AML-193 (cell line): ENCODE measurements at places on chromosomes 4 and X.

GRCh38 chr4:179040259-179040658 is 1598.0 kb upstream of the AGA start:
- DNase-seq: no peak

DNA sequence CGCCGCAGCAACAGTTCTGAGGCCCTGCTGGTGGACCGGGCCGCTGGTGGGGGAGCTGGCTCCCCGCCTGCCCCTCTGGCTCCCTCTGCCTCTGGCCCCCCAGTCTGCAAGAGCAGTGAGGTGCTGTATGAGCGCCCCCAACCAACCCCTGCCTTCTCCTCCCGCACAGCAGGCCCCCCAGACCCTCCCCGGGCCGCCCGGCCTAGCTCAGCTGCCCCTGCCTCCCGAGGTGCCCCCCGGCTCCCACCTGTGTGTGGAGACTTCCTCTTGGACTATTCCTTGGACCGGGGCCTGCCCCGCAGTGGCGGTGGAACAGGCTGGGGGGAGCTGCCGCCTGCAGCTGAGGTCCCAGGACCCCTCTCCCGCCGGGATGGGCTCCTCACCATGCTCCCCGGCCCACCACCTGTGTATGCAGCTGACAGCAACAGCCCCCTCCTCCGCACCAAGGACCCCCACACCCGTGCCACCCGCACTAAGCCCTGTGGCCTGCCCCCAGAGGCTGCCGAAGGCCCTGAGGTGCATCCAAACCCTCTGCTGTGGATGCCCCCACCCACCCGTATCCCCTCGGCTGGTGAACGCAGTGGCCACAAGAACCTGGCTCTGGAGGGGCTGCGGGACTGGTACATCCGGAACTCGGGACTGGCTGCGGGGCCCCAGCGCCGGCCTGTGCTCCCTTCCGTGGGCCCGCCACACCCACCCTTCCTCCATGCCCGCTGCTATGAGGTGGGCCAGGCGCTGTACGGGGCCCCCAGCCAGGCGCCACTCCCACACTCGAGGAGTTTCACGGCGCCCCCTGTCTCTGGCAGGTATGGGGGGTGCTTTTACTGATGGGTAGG is 6.3 kb downstream of the PRAF2 start:
- DNase-seq: no peak

DNA sequence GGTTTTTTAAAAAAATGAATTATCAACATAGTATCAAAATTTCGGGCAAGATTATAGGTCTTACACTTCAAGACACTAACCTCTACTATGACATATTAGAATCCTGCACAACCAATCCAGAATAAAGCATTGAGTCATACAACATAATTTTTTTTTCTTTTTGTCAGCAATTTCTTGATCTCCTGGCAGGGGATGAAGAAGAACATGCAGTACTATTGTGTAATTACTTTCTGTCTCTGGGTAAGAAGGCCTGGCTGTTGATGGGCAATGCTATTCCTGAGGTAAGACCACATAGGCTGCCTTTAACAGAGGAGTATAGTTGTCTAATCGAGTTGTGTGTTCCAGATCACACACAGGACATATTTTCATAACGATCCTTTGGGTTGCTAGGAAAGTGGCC is 67.5 kb downstream of the FBXL5 start:
- no peak for DNase-seq

- DNase-seq: no peak
Measured at GRCh38 chrX:53583571-53583970, 102.9 kb downstream of the HUWE1 start.

GRCh38 chr4:106114270-106114669 is 201.7 kb downstream of the TBCK start:
- DNase-seq: no peak

DNA sequence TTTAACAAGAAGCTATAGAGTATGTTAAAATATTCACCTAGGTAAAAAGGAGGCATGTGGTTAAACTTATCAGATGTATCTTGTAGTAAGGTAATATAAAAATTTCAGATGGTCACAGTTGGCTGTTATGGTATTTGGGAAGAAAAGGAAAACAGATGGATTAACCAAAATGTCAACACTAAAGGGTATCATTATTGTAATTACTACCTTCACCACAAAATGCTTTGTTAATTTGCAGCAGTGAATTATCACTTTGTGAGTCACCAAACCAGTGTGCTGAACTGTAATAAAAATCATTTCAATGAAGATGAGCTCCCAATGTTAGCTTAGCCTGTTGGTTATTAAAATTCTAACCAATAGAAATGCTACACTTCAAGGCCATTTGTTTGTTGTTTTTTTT is 233.9 kb downstream of the RPA4 start:
- no peak for DNase-seq

DNA sequence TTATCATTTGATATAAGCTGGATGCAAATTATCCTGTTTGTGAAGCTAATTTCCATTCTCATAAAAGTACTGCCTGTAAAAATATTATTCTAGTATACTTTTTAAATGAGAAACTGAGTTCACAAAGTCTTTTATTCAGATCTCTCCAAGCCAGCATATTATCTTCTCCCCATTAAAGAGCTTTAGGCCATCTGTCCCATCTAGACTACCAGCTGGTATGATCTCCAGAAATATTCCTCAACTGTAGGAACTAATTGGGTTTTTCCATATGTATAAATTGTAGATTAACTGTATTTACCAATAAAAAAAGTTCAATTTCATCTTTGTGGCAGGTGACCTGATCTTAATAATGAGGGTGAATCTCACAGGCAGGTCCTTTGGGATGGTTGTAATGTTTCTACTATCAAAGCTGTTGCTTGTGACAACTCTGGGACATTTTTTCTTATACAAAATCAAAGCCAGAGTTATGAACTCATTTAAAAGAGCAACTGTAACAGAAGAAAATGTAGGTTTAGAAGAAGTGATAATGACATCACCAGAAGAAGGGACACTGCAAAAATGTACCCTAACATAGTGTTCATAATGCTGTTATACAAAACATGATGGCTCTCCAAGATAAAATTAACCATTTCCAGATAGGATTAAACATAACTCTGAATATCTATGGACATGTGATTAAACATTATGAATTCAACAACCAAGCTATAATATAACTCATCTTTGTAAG is 132.8 kb downstream of the KCNIP4 start:
- DNase-seq: no peak

GRCh38 chr4:163523791-163524365 is 29.4 kb downstream of the TMA16 start:
- no peak for DNase-seq

GRCh38 chr4:37964734-37965457 is 4.7 kb downstream of the PTTG2 start:
- DNase-seq: no peak

DNA sequence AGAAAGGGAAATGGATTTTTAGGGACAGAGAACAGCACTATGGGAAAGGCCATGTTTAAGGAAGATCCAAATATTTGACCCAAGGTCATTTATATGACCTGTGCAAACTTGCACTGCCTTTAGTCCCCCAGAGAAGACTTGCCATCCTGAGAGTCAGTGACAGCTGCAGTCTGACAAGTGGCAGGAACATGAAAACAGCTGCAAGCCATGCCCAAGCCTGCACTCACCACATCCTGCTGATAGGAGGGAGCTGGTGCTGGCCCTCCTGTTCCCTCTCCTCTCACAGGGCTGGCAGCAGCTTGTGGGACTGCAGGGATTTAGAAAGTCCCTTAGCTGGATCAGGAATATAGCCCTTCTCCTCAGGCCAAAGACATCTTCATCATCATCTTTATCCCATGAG is 187.7 kb downstream of the RAP1GDS1 start:
- no peak for DNase-seq

DNA sequence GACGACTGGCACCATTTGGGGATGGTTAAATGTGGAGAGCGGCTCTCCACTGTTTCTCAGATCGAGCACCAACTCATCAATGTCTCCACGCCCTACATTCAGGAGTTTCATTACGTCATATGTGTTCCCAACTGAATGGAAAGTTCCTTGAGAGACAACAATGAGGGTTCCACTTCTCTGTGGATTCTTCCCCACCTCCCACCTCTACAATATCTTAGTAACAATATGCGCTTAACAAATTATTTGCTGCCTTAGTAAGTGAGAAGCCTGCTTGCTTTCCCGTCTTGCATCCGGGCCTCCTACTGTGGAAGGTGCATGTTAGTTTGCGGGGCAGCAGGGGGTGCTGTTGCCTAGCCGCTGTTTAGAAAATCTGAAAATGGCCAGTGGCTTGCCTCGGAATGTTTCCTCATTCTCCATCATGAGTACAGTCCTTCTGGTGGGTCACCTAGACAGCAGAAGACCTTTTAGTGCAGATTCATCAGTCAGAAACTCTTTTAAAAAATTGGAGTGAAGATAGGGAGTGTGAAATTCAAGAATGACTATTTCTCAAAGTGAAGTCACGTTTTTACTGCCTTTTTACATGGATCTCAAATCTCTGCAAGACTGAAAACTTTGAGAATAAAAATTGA is 55.7 kb downstream of the PHOX2B start:
- peak; percentile 50 for DNase-seq

GRCh38 chr4:147842573-147842972 is 110.7 kb downstream of the ARHGAP10 start:
- no peak for DNase-seq

DNA sequence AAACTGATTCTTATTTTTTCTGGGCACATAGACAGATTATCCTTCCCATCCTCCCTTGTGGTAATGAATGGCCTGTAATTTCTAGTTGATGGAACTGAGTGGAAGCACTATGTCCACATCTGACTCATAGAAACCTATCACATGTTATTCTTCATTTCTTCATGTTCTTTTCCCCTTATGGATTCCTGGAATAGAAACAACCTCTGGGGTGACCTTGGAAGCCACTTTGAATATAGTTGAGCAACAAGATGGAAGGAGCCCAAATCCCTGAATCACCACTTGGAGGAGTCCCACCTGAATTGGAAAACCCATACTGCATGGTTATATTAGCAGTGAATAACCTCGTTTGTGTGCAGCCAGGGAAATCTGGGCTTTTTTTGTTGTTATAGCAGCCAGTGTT is 137.8 kb downstream of the MID1IP1 start:
- DNase-seq: no peak

DNA sequence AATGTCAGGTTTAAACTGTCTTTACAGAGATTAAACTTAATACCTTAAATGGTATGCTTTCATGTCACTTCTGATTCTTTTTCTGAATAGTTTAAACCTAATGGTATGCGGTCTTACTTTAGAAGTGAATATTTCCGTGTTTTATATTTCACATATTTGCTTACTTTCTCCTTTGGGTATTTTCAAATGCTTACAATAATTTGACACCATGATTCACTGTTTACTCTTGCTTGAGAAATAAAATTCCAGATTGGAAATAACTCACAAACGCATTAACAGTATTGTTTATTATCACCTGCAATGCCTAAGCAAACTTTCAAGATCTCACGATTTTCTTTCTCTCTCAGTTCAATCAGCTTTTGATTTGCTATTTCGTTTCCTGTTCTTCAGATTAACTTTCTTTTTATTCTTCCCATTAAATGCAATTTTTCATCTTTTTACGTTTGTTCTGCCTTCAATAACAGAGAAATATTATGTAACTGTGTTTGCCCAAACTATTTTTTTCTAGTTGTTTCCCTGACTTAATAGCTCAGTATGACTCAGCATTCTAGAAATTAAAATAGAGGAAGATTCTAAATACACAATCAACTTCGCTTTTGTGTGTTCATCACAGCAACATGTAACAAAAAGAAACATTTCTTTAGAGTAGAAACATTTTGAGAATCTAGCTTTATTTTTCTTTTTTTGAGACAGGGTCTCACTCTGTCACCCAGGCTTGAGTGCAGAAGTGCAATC is 955.5 kb upstream of the PRKX start:
- DNase-seq: no peak

GRCh38 chrX:153873282-153874084 is 12.5 kb downstream of the L1CAM start:
- no peak for DNase-seq

DNA sequence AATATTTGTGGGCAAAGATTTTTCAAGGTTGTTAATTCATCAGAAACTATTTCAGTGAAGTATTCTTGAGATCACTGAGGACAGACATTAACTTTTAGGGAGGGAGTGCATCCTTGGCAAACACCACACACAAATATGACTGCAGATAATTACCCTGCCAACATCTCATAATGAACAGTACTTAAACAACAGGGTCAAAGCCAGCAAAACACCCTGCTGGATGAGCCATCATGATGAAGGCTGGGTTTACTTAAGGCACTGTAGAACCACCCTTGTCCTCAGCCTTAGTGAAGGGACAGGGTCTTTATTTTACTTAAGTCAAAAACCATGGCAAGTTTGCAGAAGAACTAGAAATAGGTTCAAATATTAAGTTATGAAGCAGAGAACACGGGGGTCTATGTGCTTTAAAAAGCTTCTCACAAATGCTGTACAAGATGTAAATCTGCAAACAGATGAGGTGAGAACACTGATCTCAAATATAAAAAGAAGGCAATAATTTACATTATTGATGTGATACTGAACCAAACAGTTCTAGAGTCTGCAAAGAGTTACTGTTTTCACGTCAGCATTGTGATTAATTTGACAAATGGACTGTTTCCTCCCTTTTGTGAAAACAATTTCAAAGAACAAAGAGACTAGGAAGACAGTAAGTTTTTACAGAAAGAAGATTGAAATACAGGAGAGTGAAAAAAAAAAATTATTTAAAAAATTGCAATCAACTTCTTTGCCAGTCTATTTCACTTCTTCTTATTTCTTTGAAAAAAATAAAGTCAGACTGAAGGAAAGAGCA is 28.2 kb downstream of the TAPT1 start:
- DNase-seq: no peak

DNA sequence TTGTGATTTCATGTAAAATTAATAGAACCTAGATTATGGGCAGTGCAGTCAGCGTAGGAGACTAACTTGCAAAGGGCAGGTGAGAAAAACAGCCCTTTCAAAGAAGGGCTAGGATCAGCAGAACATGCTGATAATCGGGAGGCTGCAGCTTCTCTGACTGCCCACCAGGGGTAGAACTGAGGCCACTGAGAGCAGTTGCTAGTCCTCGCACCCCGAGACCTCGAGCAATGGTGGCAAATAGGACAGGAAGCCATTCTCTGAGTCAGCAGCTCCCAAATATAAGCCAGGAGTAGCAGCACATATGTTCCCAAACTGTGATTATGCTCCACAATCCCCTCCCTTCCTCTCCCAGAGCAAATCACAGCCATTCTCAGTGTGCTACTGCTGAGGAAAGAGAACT is 186.5 kb downstream of the MSL3 start:
- DNase-seq: no peak

- DNase-seq: no peak
Measured at GRCh38 chr4:74934016-74934831, 1.3 kb downstream of the PARM1 start.

DNA sequence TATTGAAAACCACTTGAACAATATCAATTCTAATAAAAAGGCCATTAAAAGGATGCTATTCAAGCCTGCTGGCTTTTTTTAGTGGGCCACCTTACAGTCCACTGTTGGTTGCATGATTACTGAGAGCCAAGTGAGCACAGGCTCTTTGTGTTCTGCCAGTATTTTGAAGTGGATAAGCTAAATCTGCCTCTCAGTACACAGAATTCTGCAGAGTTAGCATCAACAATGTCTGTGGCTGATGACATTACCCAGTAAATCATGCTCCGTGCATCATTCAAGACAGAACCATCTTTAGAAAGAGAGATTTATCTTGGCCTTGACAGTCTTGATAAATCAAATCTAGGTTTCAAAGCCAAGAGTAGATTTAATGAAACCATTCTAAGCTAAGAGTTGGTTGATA is 119.0 kb upstream of the GNPDA2 start:
- DNase-seq: no peak
